Activated CD8-positive, alpha-beta memory T cell treated with anti-CD3 and anti-CD28 coated beads, Interleukin-2, amount 10 ng/mL, durations not matched to agents 7 days and 5 days (primary cell): ENCODE measurements at places on chromosomes 16 and 17.

- peaks cover 7% of the 10 kb centered on the region for H3K36me3 ChIP-seq
- no peak overlapping the region for H3K4me3 ChIP-seq
- no peak overlapping the region for H3K27ac ChIP-seq
These were observed 8.6 kb downstream of the CCDC102A start for GRCh38 chr16:57527610-57528360.

- no peak overlapping the region for H3K4me3 ChIP-seq
- peaks cover 23% of the 10 kb centered on the region for H3K27me3 ChIP-seq
- peaks cover 5% of the 10 kb centered on the region for H3K4me1 ChIP-seq
- H3K36me3 ChIP-seq = peaks cover 2% of the 10 kb centered on the region
- no peak overlapping the region for H3K27ac ChIP-seq
These were observed 1.9 kb downstream of the RASL10B start for GRCh38 chr17:35733366-35733765.

- H3K36me3 ChIP-seq = peaks cover 30% of the 10 kb centered on the region
- no peak overlapping the region for H3K27ac ChIP-seq
- DNase-seq = no peak
- H3K27me3 ChIP-seq = no peaks in the 10 kb centered on the region
- no peaks in the 10 kb centered on the region for H3K4me1 ChIP-seq
These were observed 97.9 kb upstream of the ZNF750 start for GRCh38 chr17:82937411-82938371.

- no peaks in the 10 kb centered on the region for H3K27me3 ChIP-seq
- no peak overlapping the region for H3K4me3 ChIP-seq
- no peak overlapping the region for H3K27ac ChIP-seq
- no peak for DNase-seq
- no peaks in the 10 kb centered on the region for H3K4me1 ChIP-seq
These were observed 38.4 kb upstream of the PABPN1L start for GRCh38 chr16:88904676-88905365.

GRCh38 chr17:37130984-37131446 is 182.3 kb downstream of the AATF start:
- no peak overlapping the region for H3K27ac ChIP-seq
- no peaks in the 10 kb centered on the region for H3K27me3 ChIP-seq
- H3K4me1 ChIP-seq = no peaks in the 10 kb centered on the region
- H3K4me3 ChIP-seq = no peak overlapping the region
- H3K36me3 ChIP-seq = peaks cover 14% of the 10 kb centered on the region
- no peak for DNase-seq

GRCh38 chr16:4511441-4512082 is 27.0 kb downstream of the CDIP1 start:
- peaks cover 60% of the 10 kb centered on the region for H3K4me1 ChIP-seq
- H3K27me3 ChIP-seq = no peaks in the 10 kb centered on the region
- H3K4me3 ChIP-seq = no peak overlapping the region
- H3K27ac ChIP-seq = peak overlapping the region; percentile 78
- H3K36me3 ChIP-seq = peaks cover 35% of the 10 kb centered on the region
- peak; percentile 52 for DNase-seq

DNA sequence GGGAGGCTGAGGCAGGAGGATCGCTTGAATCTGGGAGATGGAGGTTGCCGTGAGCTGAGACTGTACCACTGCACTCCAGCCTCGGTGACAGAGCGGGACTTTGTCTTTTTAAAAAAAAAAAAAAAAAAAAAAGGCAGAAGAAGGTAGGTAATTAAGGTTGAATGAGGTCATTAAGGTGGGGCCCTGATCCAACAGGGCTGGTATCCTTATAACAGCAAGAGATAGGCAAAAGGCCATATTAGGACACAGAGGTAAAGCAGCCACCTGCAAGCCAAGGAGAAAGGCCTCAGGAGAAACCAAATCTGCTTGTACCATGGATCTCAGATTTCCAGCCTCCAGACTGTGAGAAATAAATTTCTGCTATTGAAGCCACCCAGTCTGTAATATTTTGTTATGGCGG is 60.3 kb downstream of the SPAG9 start:
- peaks cover 3% of the 10 kb centered on the region for H3K4me1 ChIP-seq
- DNase-seq = no peak
- no peaks in the 10 kb centered on the region for H3K27me3 ChIP-seq
- peaks cover 4% of the 10 kb centered on the region for H3K36me3 ChIP-seq
- H3K4me3 ChIP-seq = no peak overlapping the region

DNA sequence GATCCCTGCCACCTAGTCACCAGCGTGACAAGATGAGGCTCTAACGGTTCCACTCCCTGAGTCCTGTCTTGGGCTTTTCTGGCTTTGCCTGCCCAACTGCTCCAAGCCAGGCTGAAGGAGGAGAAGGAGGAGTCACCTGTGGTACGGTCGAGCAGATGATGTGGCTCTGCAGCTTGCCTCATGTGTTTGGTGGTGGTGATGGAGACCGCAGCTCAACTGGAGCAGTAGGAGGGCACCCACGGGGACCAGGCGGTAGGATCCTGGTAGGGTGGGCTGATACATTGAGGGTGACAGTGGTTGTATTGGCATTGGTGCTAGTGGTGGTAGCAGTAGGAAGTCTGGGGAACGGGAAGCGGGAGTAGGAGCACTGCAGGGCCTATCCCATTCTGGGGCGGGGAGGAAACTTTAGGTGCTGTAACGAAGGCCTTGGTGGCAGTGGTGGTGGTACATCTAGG is 202.8 kb upstream of the WSB1 start:
- no peak overlapping the region for H3K27ac ChIP-seq
- no peaks in the 10 kb centered on the region for H3K4me1 ChIP-seq
- peaks cover 12% of the 10 kb centered on the region for H3K27me3 ChIP-seq

- H3K27me3 ChIP-seq = no peaks in the 10 kb centered on the region
- DNase-seq = no peak
- no peaks in the 10 kb centered on the region for H3K4me1 ChIP-seq
- H3K36me3 ChIP-seq = peaks cover 28% of the 10 kb centered on the region
These were observed 87.2 kb downstream of the MAP2K4 start for GRCh38 chr17:12107905-12108304.

DNA sequence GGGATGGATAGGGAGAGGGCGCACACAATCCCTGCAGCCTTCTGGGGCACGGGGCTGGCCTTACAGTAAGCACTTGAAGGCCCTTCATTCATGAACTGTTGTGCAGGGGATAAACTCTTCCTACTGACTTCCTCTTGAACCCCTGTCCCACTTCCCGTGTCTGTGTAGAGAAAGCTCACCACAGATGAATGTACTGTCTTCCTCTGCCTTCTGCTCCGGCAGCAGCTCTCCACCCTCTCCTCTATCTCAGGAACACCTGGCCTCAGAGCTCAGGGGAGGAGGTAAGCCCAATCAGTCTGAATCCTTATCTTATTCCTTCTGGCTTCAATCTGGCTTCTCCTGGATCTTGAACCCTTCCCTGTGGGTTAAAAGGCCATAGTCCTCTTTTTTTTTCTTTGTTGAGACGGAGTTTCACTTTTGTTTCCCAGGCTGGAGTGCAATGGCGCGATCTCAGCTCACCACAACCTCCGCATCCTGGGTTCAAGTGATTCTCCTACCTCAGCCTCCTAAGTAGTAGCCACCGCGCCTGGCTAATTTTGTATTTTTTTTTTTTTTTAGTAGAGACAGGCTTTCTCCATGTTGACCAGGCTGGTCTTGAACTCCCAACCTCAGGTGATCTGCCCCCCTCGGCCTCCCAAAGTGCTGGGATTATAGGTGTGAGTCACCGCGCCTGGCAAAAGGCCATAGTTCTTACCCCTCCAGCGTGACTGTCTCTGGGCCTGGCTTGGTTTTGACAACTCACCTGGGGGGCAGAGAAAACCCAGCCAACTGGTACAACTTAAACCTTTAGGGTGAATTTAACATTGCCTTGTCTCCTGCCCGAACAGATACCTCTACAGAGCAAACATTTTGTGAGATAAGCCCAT is 7.2 kb upstream of the SLC52A1 start:
- H3K36me3 ChIP-seq = peaks cover 18% of the 10 kb centered on the region
- peak overlapping the region; percentile 95 for H3K27ac ChIP-seq
- DNase-seq = peak; percentile 66
- peaks cover 55% of the 10 kb centered on the region for H3K4me1 ChIP-seq

- DNase-seq = no peak
- peaks cover 23% of the 10 kb centered on the region for H3K36me3 ChIP-seq
- no peak overlapping the region for H3K27ac ChIP-seq
- H3K27me3 ChIP-seq = peaks cover 15% of the 10 kb centered on the region
- peaks cover 22% of the 10 kb centered on the region for H3K4me1 ChIP-seq
These were observed 4.6 kb downstream of the RASD1 start for GRCh38 chr17:17491546-17491988.

DNA sequence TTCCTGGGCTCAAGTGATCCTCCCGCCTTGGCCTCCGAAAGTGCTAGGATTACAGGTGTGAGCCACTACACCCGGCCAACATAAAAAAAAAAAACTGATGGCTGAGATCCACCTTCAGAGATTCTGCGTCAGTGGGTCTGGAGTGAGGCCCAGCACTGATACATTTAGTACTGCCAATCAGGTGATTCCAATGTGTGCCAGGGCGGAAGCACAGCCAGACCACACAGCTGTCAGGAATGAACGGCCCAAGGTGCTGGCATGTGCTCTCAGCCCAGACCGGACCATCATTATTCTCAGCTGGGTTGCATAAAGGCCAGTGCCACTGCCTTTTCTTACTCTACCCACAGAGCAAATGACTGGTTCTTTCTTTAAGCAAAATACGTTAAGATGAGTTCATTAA is 1.2 kb upstream of the BCO1 start:
- H3K27me3 ChIP-seq = peaks cover 9% of the 10 kb centered on the region
- no peaks in the 10 kb centered on the region for H3K36me3 ChIP-seq
- no peak for DNase-seq
- no peak overlapping the region for H3K4me3 ChIP-seq
- peaks cover 3% of the 10 kb centered on the region for H3K4me1 ChIP-seq
- H3K27ac ChIP-seq = no peak overlapping the region

DNA sequence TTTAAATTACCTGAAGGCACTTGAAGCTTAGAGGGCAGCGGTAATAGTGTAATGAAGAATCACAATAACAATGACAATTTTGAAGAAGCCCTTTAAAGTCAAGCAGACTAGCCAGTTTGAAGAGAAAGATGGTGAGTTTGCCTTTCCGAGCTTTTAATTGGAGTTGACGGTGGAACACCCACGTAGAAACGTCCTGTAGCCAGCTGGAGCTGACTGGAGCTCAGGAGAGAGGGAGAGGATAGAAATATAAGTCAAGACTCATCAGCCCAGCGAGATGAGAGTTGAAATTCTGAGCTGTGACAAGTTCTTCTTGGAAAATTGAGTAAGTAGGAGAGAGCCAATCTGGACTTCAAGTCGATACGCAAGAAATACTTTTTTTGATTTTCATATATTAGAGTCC is 91.7 kb upstream of the CACNG3 start:
- H3K27ac ChIP-seq = no peak overlapping the region
- H3K4me3 ChIP-seq = no peak overlapping the region
- peaks cover 23% of the 10 kb centered on the region for H3K36me3 ChIP-seq
- peaks cover 16% of the 10 kb centered on the region for H3K4me1 ChIP-seq
- H3K27me3 ChIP-seq = no peaks in the 10 kb centered on the region

- H3K27ac ChIP-seq = no peak overlapping the region
- H3K27me3 ChIP-seq = peaks cover 23% of the 10 kb centered on the region
- H3K4me1 ChIP-seq = peaks cover 2% of the 10 kb centered on the region
- no peak overlapping the region for H3K4me3 ChIP-seq
- no peak for DNase-seq
These were observed 36.7 kb downstream of the CCDC182 start for GRCh38 chr17:57708410-57708809.

DNA sequence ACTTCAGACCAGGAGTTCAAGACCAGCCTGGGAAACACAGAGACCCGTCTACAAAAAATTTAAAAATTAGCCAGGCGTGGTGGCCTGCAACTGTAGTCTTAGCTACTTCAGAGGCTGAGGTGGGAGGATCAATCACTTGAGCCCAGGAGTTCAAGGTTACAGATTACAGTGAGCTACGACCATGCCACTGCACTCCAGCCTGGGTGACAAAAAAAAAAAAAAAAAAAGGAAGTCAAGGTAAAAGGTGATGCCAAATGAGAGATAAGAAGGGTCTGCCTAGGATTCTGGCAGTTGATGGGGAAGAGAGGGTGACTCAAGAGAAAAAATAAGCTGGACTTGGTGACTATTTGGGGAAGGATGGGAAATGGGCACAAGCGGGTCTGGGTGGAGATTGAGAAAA is 32.5 kb downstream of the MYO18A start:
- no peaks in the 10 kb centered on the region for H3K27me3 ChIP-seq
- DNase-seq = no peak
- H3K4me3 ChIP-seq = peak overlapping the region; percentile 24
- peaks cover 3% of the 10 kb centered on the region for H3K36me3 ChIP-seq
- peak overlapping the region; percentile 55 for H3K27ac ChIP-seq

GRCh38 chr17:28573521-28573920 is 2.2 kb upstream of the PIGS start:
- no peaks in the 10 kb centered on the region for H3K27me3 ChIP-seq
- H3K4me3 ChIP-seq = no peak overlapping the region
- H3K36me3 ChIP-seq = peaks cover 36% of the 10 kb centered on the region
- H3K4me1 ChIP-seq = peaks cover 53% of the 10 kb centered on the region
- no peak overlapping the region for H3K27ac ChIP-seq

DNA sequence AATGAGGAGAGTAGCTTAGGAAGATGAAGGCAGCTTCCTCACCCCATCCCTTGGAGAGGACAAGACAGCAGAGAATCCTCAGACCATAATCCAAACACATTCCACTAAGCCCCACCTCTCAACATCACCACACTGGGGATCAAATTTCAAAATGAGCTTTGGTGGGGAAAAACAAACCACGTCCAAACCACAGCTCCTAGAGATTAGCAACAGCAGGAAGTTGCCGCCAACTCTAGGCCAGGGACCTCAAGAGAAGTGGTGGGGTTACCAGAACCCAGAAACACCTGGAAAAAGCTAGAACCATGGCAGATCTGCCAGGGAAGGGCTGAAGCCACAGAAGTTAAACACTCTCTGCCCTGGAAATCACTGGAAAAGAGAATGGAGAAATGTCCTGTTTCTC is 571.6 kb downstream of the HS3ST4 start:
- H3K4me3 ChIP-seq = no peak overlapping the region
- no peak for DNase-seq
- H3K27me3 ChIP-seq = no peaks in the 10 kb centered on the region
- no peaks in the 10 kb centered on the region for H3K4me1 ChIP-seq
- no peaks in the 10 kb centered on the region for H3K36me3 ChIP-seq

GRCh38 chr16:30893417-30893743 is 497 bp downstream of the BCL7C start:
- H3K27me3 ChIP-seq = no peaks in the 10 kb centered on the region
- H3K4me3 ChIP-seq = peak overlapping the region; percentile 85
- H3K27ac ChIP-seq = peak overlapping the region; percentile 30

DNA sequence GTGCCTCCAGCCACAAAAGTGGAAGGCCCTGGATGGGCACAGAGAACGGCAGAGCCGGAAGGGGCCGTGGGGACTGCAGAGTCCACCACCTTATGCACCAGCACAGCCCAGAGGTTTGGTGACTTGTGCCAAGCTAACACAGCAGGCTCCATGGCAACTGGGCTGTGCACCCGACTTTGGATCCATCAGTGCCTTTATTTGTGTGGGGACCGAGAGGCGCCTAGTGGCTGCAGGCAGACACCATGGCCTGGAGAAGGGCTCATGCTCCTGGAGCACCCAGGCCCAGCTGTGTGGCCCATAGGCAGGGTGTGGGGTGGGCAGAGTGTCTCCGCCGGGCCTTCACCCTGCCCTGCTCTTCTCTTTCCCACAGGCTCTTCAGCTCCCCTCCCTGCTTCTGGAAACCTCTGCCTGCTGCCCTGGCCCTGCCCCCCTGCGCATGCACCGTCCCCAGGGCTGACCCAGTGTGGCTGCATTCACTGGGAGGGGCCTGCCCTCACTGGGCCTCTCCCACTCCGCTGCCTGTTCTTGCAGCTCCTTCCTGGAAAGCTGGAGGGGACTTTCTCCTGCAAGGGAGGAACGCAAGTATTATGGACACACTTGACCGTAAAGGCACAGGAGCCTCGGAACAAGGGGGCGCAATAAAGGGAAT is 10.1 kb downstream of the C16orf90 start:
- H3K36me3 ChIP-seq = peaks cover 23% of the 10 kb centered on the region
- H3K27me3 ChIP-seq = no peaks in the 10 kb centered on the region
- H3K27ac ChIP-seq = no peak overlapping the region
- DNase-seq = no peak
